ENCODE measurements at places on chromosomes 1 and 21.

- no peak for DNase-seq
These were observed 73.6 kb upstream of the PTGFRN start for GRCh38 chr1:116836099-116836498.

DNA sequence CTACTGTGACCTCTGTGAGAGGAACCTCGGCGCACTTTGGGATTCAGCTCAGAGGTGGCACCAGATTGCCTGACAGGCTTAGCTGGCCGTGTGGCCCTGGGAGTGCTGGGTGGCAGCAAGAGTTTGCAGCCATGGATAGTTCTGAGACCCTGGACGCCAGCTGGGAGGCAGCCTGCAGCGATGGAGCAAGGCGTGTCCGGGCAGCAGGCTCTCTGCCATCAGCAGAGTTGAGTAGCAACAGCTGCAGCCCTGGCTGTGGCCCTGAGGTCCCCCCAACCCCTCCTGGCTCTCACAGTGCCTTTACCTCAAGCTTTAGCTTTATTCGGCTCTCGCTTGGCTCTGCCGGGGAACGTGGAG, 67.5 kb downstream of the DISC1 start:
- DNase-seq = no peak

DNA sequence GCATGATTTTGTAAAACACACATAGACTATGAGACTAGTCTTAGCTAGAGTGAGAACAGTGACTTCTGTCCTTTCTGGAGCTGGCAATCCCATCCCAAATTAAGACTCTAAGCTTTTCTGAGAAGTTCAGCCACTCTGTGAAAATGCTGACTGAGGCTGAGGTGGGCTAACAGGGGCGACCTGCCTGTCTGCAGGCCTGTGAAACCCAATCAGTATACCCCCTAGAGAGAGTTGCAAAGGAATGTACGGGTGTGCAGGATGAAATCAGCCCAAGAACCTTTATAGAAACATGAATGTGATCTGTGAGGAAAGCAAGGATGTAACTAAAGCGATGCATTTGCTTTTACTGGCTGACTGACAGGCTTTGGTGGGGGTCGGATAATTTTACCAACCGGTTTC, 16.0 kb upstream of the TBX15 start:
- DNase-seq = no peak

GRCh38 chr1:89873770-89874169, 52.9 kb downstream of the LRRC8D start:
- DNase-seq = no peak

DNA sequence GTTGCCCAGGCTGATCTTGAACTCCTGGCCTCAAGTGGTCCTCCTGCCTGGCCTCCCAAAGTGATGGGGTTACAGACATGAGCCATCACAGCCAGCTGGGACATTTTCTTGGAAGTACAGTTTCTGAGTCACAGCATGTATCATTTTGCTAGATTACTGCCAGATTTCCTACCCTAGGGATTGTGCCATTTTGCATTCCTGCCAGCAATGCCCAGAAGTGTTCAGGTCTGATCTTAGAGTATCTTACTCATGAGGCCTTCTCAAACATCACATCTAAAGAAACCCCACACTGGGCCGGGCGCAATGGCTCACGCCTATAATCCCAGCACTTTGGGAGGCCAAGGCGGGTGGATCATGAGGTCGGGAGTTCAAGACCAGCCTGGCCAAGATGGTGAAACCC, 10.2 kb downstream of the BMP8A start:
- DNase-seq = no peak
